Stomach (tissue), 19 donors: ENCODE measurements at places on chromosomes 12 and 14. TPM values are rescaled to one million over a fixed set of nuclear protein-coding genes. Genes with fewer than 3 reads are reported as not detected.

- H3K27me3 ChIP-seq, result peaks cover 12% of the 10 kb centered on the region
- no peak overlapping the region for H3K27ac ChIP-seq
- DNase-seq, result no peak
- no peaks in the 10 kb centered on the region for H3K36me3 ChIP-seq
These were observed 5.0 kb downstream of the SLC22A17 start for GRCh38 chr14:23347406-23348296.

DNA sequence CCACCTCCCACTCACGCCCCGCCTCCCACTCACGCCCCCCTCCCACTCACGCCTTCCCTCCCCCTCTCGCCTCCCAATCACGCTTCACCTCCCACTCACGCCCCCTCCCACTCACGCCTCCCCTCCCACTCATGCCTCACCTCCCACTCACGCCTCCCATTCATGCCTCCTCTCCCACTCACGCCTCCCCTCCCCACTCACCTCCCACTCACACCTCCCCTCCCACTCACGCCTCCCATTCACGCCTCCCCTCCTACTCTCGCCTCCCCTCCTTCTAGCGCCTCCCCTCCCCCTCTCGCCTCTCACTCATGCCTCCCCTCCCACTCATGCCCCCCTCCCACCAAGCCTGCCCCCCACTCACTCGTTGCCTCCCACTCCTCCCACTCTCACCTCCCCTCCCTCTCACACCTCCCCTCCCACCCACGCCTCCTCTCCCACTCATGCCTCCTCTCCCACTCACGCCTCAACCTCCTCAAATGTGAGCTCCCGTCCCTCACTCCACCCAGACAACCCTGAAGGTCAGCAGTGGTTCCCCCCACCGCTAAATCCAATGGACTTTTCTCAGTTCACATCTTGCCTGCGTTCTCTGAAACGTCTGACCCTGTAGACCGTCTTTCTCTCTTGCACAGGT, 39.8 kb downstream of the TMEM63C start:
- H3K4me1 ChIP-seq, result no peaks in the 10 kb centered on the region
- no peaks in the 10 kb centered on the region for H3K36me3 ChIP-seq
- no peak overlapping the region for H3K4me3 ChIP-seq
- H3K27ac ChIP-seq, result no peak overlapping the region
- no peak for DNase-seq

RASAL1 gene
- total RNA-seq, result 49.6 TPM

MYF6 gene
- total RNA-seq, result not detected
